ENCODE measurements at places on chromosomes 2 and 18.
A peak's percentile ranks its signal among the peaks of the same experiment; 100 is the strongest.

DNA sequence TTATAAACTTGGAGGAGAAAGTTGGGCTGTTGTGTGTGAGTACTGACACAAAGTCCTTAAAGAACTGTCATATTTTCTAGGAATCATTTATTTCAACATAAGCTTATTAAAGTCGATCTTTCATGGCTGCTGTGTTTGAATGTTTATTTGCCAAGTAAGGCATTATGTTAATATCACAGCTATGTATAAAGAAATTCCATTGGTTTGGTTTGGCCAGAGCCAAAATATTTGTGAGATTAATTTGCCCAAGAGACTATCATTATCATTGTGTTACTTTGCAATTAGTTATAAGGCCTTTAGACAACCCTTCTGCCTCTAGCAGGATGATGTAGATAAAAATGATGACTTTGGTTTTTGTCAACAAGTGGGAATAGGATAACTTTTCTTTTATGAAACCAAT is 240.6 kb upstream of the NT5C1B start:
- no peak for DNase-seq

DNA sequence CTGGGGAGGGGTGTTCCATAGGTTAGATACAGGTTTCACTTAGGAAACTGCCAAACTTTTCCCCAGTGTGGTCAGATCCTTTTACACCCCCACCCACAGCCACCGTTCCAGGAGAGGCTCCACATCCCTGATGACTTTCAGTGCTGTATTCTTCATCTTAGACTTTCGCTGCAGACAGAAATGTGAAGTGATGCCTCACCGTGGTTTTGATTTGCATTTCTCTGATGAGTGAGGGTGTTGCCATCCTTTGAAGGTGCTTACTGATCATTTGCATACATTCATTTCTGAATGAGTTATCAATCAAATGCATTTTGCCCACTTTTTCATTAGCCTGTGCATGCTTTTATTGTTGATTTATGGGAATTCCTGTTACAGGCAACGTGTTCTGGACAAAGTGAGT is 14.9 kb downstream of the COPS9 start:
- no peak for DNase-seq

GRCh38 chr18:33558529-33558928 is 19.5 kb upstream of the ASXL3 start:
- DNase-seq: no peak

GRCh38 chr2:217332417-217332791 is 472.5 kb upstream of the TNP1 start:
- DNase-seq: no peak

DNA sequence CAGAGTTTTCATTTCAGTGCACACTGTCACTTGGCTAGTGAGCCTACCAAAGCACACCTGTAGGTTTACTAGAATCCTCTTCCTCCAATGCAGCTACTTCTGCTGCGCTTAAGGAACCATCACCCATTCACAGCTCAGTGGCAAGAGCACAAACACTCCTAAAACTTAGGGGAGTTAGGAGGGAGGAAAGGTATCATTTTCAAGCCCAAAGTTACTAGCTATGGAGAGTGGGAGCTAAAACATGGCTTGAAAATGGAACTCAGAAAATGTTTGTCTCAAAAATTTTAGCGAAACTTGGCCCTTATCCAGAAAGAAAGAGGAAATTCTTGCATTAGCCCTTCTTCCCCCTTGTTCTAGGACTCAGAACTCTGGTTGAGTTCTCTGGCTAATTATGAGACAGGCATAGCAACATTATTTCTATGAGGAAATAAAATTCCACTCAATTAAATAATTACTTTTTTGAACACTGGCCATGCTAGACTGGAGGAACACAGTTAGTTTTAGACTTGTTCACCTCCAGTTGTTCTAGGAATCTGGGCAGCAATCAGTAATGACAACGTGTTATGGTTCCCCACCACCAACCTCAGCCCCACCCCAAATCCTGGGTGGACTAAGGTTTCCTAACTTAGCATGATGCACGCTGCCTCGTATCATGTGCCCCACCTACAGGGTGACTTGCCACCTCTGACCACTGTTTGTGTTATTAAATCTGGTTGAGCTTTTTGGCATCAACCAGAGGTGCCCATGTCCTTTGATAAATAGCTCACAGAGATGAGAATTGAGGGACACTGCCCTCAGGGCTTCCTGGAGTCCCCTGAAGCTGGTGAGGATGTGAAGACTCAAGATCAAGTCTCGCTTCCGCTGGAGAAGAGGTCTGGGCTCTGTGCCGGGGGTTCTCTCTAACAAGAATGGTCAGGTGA is 32.8 kb downstream of the LPIN2 start:
- peak; percentile 47 for DNase-seq

- DNase-seq: no peak
Observed at GRCh38 chr2:183059561-183059960, 19.0 kb upstream of the DUSP19 start.

GRCh38 chr2:68231061-68231372 is 21.3 kb downstream of the PPP3R1 start:
- no peak for DNase-seq

DNA sequence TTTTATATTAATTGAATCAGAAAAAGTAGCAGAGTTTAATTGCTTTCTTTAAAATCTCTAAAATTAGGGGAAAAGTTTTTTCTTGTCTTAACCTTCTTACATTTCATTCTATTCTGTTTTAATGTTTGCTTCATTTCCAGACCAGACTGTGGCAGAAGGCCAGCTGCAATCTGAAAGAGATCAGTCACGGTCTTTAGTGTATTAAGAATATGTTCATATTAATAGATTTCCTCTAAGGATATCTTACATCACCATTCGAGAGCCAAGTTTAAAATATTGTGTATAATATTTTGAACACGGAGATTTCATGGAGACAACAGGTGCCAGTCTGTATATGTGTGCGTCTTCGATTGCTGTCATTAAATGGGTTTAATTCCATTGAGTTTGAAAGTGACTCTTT is 230.9 kb upstream of the ZSWIM2 start:
- no peak for DNase-seq

GRCh38 chr2:27582129-27582694 is 630 bp upstream of the ZNF512 start:
- peak; percentile 13 for DNase-seq

GRCh38 chr2:12061286-12062052 is 315.0 kb downstream of the LPIN1 start:
- DNase-seq: no peak

- DNase-seq: no peak
Observed at GRCh38 chr2:100978582-100979191, 23.4 kb upstream of the RPL31 start.

DNA sequence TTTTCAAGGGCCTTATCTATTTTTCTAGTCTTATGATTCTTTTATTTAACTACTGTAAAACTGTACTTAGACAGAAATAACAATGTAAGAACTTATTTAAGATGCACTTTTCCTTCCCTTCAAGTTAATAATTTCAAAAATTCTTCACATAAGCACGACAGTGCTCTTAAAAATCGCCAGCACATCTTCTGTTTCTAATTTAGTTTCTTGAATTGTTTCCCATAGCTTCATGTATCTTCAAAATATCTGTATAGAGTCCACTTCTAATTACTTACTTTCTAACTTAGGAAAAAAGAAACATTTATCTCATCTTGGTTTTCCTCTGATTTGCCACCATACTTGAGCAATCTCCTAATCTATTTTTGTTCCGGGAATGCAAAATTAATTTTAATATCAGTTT is 196.1 kb downstream of the BABAM2 start:
- no peak for DNase-seq

DNA sequence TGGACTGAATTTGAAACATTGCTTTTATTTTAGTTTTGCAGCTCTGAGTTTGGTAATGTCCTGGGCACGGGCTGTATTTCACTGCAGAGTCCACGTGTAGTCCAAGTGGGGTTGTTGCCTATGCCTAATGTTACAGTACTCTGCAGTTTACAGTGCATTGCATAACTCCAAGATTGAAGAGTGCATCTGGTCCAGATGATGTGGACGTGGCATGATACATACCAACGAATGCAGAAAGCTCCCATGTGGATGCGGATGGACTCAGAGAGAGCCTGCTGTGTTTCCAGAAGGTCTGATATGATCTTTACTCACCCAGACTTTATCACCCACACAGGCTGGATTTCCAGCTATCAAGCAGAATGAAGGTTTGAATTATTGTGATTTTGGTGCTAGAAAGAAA is 44.4 kb upstream of the CCDC68 start:
- DNase-seq: no peak

GRCh38 chr2:232049350-232049749 is 87.8 kb downstream of the DIS3L2 start:
- no peak for DNase-seq

DNA sequence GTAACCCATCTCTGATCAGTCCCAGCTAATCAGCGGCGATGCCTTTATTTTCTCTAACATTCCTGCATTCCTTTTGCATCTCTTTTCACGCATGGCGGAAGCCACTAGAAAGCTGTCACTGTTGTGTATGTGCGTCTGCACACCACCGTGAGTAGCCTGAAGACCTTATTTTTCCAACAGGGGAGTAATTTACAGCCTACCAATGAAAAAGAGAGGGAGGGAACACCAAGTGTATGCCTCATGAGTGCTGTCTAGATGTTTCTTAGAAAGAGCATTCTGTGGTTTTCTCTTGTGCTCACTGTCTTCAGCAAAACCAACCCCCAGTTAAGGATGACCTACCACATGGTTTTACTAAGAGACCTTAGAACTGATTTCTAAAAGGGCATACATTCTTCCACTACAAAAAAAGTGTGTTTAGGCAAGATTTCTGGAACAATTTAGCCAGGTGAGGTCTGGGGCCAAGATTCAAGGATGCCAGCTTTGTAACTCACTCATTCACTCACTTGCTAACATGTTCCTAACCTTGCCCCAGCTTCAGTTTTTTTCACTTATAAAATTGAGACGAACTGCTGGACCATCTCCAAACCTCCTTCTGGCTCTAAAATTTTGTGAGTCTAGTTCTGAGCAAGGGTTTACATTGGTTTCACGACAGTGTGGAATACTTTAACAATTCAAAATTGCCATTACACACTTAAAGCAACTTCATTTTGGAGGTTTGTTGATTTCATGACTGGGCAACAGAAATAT is 51.4 kb downstream of the BCL2 start:
- no peak for DNase-seq

DNA sequence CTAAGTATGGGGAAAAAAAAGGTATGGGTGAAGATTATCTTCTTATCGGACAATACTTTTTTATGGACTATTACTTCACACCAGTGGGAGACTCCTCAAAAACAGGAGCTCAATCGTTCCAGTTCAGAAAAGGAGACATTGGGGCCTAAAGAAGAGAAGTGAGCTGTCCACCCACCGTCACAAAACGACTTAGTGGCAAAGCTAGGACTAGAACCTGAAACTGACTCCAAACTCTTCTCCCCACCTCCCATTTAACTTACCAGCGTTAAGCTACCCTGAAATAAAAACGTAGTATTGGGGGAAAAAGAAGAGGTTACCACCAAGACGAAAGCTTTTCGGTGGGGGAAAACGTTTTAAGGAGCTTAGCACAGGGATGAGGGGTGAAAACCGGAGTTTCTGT is 503 bp downstream of the GTF3C3 start:
- no peak for DNase-seq

GRCh38 chr18:23470620-23471387 is 17.7 kb downstream of the RIOK3 start:
- DNase-seq: no peak

DNA sequence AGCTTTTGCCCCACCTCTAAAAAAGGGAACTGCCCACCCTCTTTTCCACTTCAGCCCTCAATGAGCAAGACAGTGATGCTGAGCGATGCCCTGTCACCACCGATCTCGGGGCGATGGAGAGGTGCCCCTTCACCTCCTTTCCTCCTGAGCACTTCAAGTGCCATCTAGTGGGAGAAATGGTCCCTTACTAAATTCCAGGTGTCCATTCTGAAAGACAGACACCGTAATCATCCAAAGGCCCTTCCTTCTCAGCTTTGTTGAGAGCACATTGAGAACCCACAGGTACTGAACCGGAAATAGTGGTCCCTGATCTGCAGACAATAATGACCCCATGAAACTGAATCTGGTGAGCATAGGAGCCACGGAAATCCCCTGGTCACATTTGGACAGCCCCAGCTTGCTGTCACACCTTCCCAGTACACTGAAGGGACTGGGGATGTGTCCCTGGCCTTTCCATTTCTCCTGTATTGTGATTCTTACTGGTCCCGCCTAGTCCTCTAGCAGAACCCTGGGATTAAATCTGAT is 38.5 kb downstream of the KCTD18 start:
- DNase-seq: peak; percentile 30

- no peak for DNase-seq
Observed at GRCh38 chr2:55163274-55163721, 68.8 kb downstream of the CLHC1 start.

GRCh38 chr2:148829618-148830017 is 45.4 kb upstream of the KIF5C start:
- DNase-seq: no peak

GRCh38 chr2:9220201-9220600 is 13.6 kb downstream of the ASAP2 start:
- DNase-seq: no peak

DNA sequence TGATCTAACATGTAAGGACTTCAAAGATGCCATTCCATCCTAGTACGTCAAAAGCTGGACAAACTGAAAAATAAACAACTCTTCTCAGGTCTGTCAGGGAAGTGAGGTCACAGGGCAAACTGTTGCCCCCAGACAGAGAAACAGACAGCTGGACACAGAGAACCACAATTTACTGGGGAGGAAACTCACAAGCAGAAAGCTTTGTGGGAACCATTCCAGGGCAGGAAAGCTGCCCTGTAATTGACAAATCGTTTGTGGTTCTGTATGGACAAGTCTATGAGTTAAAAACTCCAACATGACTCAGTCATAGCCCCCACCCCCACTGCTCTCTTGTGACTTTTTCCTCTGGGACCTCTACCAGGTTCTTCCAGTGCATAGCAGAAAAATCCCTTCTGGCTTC is 28.4 kb downstream of the MCEE start:
- no peak for DNase-seq

GRCh38 chr18:39607034-39607433 is 2041.4 kb upstream of the CELF4 start:
- no peak for DNase-seq

DNA sequence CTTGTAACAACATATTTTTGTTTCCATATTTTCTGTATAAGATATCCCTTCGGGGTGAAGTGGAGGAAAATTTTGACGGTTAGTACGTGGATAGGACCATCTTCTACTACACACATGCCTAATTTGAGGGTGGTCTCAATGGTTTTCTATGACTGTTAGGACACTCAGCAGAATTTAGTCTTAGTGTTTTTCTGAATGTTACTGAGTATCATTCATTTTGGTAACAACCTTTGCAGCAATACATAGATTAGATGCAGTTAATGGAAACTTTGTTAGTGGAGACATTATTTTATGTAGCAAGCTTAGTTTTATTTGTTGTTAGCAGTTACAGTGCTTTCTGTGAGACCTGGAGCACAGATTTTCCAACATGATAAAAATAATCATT is 1.6 kb downstream of the ITGAV start:
- no peak for DNase-seq

Measured in activated naive CD8-positive, alpha-beta T cell treated with anti-CD3 and anti-CD28 coated beads, Interleukin-2, amount 50 U/mL, for 24 hours (primary cell).